A673 (cell line): ENCODE measurements at places on chromosomes 5 and 9.

DNA sequence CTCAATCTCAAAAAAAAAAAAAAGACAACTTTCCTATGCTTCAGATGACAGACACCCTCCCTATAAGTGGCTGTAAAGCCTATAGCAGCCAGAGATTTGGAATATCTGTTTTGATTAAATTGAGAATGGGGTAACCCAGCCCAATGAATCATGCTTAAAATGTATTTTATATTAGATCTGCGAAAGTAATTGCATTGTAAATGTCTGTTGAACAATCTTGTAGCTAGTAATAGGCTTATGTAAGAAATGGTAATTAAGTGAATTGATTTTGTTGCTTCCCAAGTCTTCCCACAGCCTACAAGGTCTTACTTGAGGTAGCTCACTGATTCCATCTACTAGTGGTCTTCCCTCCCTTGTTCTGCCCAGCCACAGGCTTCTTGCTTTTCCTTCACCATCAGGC, 590.7 kb downstream of the ACTL7B start:
- no peak for DNase-seq

GRCh38 chr5:81749192-81749560, 1.7 kb downstream of the SSBP2 start:
- DNase-seq = no peak

DNA sequence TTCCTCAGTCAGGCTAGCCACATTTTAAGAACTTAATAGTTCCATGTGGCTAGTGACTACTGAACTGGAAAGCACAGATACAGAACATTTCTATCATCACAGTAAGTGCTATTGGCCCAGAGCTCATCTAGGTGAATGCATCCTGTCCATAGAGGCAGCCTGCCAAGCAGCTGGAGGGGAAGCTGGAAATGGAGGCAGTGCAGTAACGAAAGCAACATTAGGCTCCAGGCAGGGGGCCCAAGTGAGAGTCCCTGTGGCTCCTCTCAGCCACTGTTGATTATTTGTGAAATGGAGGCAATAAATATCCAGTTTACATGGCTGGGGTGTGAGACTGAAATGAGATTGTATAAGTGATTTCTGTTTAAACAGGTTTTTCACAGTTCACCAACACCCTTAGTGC, 227.2 kb upstream of the KLF9 start:
- no peak for DNase-seq

DNA sequence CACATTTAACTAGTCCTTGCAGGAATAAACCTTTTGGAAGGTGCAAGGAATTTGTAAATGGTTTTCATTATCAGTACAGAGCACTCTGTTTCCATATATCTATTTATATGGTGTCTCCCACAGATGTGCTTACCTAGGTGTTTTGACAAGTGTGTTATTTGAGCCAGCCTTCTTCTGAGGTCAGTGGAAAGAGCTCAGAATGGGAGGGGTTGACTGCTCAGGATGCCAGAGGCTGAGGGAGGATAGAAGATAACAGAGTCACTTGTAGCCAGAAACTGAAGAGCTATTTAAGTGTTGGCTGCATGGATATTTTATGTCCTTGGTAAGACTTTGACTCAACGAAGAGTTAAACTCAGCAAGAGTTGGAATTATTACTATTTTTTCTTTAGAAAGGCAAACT, 5.0 kb downstream of the CMYA5 start:
- no peak for DNase-seq

GRCh38 chr5:168366116-168366515, 74.7 kb downstream of the WWC1 start:
- DNase-seq = peak; percentile 7

DNA sequence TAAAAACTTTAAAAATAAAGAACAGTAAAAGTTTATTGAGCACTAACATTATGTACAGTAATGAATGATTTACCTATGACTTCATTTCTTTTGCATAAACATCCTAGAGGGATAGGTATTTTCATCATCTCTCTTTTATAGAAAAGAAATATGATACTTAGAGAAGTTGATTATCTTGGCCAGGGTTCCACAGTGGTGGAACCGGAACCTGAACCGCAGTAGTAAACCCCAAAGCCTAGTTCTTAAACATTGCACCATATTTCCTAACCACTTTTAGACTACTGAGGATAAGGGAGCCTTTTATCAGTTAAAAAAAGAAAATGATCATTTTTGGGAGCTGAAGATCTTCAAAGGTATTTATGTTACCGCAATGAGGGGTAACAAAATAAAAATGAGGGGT, 205.7 kb upstream of the SGCD start:
- no peak for DNase-seq

DNA sequence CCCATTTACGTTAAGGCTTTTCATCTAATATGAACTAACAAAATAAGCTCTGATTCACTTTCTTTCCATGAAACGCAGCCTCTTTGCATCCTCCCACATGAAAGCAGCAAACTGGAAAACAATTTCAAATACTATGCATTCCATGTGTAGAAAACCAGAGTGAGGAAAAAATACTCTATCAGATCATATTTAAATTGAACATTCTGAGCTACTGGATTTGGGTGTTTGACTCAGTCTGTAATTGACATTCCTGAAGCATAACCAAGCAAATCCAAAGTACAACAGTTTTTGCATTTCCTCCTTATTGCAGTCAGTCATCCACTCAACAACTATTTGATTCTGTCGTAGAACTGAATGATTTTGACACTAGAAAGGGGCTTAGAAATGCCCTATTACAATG, 399.1 kb upstream of the NMUR2 start:
- DNase-seq = no peak

DNA sequence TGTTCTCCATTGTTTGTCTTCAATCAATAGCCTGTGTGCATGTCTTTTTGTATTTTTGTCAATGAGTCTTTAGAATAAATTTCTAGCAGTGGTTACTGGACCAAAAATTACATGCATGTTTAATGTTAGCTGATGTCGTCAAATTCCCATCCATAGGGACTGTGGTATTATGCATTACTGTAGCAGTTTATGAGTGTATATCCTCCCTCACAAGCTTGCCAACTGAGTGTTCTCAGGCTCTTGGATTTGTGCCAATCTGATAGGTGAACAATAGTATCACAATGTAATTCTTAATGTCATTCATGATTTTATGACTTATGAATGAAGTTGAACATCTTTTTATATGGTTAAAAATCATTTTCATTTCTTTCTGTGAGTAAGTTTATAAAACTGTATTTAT, 13.0 kb downstream of the SNX24 start:
- DNase-seq = peak; percentile 18

GRCh38 chr5:139315056-139315615, 21.6 kb downstream of the MATR3 start:
- no peak for DNase-seq

DNA sequence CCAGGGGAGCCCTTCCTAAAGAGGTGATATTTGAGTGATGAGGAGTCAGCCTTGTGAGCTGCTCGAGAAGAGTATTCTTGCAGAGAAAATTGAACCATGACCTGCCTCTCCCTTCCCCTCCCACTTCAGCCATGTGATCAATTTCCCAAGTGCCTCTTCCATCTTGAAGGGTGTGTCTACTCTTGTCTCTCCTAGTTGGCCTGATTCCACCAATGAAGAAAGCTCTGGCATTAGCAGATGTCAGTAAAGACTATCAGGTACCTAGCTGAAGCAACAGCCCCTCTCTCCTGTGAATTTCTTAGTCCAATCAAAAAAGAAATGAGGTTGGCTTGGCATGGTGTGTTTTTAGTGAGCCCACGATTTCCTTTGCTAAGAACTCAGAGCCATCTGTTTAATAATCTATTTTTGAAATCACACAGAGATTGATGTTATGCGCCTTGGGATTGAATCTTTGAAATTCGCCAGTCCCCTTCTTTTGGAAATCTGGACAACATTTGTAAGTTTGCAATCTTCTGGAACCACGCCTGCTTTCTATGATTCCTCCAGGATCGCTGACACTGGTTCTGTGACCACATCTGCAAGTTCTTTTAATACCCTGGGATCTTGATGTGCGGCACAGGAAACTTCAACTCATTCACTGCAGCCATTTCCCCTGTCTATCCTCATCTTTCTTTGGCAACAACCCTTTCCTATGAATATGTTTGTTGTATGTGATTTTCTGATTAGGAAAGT, 404.6 kb downstream of the DMRT2 start:
- no peak for DNase-seq

DNA sequence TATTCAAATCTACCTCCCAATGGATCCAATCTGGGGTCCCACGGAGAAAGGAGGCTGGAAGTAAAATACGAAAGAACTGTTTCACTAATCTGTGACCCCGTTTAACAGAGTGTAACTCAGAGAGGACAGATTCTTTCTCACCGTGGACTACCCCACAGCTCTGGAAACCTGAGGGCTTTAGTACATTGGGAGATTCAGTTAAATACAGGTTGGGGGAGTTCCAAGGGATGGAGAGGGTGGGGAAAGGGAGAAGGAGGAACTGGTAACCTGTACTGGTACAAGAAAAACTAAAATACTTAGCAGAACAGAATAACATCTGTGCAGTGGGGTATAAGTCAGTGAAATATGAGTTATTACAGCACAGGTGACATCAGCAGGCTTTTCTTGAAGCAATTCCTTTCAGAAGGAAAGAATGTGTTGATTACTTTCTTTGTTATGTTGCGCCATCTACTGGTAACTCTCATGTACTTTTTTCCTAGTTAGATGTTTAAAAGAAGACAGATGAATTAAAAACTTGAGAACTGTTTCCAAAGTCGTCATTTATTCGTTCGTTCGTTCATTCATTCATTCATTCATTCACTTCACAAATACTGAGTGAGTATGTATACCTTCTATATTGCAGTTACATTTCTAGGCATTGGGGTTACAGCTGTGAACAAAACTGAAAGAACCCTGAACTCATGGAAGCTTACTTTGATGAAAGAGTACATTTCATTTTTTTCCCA, 30.0 kb upstream of the STOM start:
- DNase-seq = peak; percentile 80

DNA sequence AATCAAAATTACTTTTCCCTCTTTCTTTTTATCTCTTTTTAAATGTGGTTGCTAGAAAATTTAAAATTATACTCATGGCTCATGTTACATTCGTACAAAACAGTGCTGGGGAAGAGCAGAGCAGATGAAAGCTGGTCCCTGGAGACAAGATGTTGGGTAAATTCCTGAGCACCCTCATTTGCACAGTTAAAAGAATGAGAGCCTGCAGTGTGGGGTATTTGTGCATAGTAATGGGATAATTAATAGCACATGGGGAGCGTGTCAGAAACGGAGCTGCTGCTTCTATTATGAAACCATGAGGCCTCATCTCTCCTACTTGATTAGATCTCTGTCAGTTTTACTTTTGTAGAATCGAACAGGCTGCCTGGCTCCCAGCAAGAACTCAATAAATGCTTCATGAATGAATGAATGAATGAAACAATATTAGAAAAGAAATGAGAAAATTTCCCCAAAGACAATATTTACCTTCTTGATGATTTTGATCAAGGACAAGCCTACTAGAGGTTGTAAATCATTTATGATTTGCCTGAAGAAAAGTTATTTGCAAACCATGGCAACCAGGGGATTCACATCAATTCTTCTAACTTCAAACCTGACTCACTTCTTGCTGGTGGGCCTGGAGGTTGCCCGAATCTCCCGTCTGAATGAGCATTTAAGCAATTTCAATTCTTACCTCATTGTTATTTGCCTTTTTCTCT, 177.2 kb upstream of the TUT7 start:
- peak; percentile 95 for DNase-seq

- peak; percentile 52 for DNase-seq
Observed at GRCh38 chr5:113612060-113612496, 98.6 kb downstream of the YTHDC2 start.

- no peak for DNase-seq
Observed at GRCh38 chr5:167753725-167754490, 537.5 kb upstream of the WWC1 start.

DNA sequence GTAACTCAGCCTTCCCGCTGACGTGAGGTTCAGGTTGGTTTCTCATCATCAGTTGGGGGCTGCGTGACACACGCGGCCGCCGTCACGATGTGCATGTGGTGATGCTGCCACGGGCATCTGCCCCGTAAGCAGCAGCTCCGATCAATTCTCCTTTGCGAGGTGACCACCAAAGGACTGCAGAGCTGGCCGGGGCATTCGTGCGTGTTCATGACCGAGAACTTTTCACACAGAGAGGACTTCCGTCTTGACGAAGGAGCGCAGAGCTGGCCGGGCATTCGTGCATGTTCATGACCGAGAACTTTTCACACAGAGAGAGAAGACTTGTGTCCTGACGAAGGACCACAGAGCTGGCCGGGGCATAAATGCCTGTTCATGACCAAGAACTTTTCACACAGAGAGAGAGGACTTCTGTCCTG, 3.8 kb upstream of the LCN1 start:
- DNase-seq = no peak

- DNase-seq = no peak
Observed at GRCh38 chr9:94802251-94802650, 75.8 kb downstream of the AOPEP start.

GRCh38 chr9:17594961-17595360, 16.1 kb downstream of the SH3GL2 start:
- no peak for DNase-seq

- DNase-seq = no peak
Observed at GRCh38 chr9:27280860-27281259, 16.1 kb downstream of the EQTN start.

DNA sequence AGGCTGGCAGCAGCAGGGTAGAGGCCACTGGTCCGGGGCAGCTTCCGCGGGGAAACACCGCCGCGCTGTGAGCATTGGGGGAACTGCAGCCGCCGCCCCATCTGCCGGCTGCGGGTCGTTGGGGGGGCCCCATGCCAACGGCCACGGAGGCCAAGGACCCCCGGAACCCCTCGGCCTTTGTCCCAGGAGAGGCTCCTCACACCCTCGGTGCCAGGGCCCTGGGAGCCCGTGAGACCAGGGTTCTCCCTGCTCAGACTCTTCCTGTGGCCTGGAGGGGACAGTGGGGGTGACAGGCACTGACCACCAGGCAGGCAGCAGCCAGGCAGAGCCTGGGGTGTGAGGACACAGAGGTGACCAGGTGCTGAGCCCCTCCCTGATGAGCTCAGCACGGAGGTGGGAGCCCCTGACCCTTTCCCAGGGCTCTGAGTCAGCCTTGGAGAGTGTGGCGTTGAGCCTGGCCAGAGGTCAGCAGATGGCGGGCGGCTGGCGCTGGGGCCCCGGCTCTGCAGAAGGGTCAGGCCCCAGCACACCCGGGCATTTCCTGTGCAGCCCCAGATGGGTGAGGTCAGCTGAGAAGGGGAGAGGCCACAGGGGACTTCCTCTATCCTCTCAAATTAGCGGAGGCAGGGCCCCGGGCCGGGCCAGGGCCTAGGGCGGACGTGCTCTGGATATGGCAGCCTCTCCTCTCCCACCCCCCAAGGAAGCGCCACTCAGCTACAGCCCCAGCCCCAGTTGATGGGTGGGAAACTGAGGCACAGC, 17.9 kb upstream of the EGFL7 start:
- no peak for DNase-seq

GRCh38 chr9:35952526-35953191, 5.3 kb downstream of the OR2S2 start:
- DNase-seq = no peak

DNA sequence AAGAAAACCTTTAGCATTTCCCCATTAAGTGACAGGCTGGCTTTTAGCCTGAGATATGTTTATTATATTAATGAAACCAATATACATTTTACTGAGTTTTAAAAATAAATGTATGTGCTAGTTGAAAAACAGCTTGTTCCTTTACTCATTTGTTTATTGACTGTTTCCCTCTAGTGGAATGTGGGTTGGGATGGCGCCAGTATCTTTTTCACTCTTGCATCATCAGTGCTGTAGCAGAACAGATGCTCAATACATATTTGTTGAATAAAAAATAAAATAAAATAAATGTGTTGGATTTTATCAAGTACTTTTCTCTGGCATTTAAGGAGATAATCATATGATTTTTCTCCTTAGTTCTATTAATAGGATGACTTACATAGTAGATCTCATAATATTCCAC, 43.0 kb downstream of the FSTL4 start:
- DNase-seq = no peak

- no peak for DNase-seq
Observed at GRCh38 chr9:123657941-123658340, 272.0 kb downstream of the DENND1A start.
